WTC11 (cell line): ENCODE measurements at places on chromosomes 16 and 17. TPM values are rescaled to one million over a fixed set of nuclear protein-coding genes. Genes with fewer than 3 reads are reported as not detected.

The SKAP1 gene
- 0.30 to 0.57 TPM in 2 of 3 replicates, not detected in the other for total RNA-seq

The EFCAB3 gene
- not detected in 3 replicates for total RNA-seq

The KCNAB3 gene
- total RNA-seq: 3.2 to 6.7 TPM (median 6.5 TPM) in 3 replicates

The CHAD gene
- 0.09 TPM in 2 of 3 replicates, not detected in the other for total RNA-seq

- H3K27me3 ChIP-seq: no peaks in the 10 kb centered on the region
- no peak overlapping the region for H3K4me3 ChIP-seq
- no peaks in the 10 kb centered on the region for H3K36me3 ChIP-seq
- no peak for DNase-seq
- H3K4me1 ChIP-seq: no peaks in the 10 kb centered on the region
- H3K27ac ChIP-seq: no peak overlapping the region
Measured at GRCh38 chr16:10138881-10139280, 43.3 kb downstream of the GRIN2A start.

- no peaks in the 10 kb centered on the region for H3K27me3 ChIP-seq
- no peak for DNase-seq
- H3K4me3 ChIP-seq: no peak overlapping the region
Measured at GRCh38 chr16:29023279-29024277, 38.7 kb downstream of the LAT start.

DNA sequence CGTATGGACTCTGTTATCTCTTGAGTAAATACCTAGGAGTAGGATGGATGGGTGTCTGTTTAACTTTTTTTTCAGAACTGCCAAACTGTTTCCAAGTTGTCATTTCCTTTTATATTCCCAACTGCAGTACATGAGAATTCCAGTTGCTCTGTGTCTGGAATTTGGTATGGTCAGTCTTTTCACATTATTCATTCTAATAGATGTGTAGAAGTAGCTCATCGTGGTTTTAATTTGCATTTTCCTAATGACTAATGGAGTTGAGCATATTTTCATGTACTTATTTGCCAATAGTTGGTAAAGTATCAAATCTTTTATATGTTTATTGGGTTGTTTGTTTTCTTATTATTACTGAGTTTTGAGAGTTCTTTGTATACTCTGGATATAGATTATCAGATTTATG, 27.0 kb downstream of the MRTFB start:
- H3K4me3 ChIP-seq: no peak overlapping the region
- DNase-seq: no peak
- no peaks in the 10 kb centered on the region for H3K27me3 ChIP-seq

GRCh38 chr17:64343833-64344637, 46.6 kb downstream of the PECAM1 start:
- peaks cover 19% of the 10 kb centered on the region for H3K27me3 ChIP-seq
- H3K4me3 ChIP-seq: no peak overlapping the region
- peaks cover 6% of the 10 kb centered on the region for H3K4me1 ChIP-seq
- H3K27ac ChIP-seq: no peak overlapping the region
- DNase-seq: no peak

DNA sequence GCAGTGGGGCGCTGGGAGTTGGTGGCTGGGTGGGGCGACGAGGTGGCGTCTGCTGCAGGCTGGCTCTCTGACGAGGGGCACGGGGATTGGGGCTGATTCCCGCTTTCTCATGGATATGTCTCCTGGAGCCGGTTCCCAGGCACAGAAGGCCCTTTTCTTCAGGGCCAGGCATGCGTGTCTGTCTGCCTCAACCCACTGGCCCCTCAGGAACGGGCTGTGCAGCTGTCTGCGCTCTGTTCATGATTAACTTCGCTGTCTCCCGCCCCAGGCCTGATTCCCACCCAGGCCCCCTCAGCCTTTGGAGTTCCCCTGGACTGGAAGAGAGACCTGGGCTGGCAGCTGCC, 53.1 kb downstream of the RAP1GAP2 start:
- H3K4me3 ChIP-seq: no peak overlapping the region
- H3K36me3 ChIP-seq: no peaks in the 10 kb centered on the region
- no peaks in the 10 kb centered on the region for H3K27me3 ChIP-seq
- no peak overlapping the region for H3K27ac ChIP-seq
- peaks cover 34% of the 10 kb centered on the region for H3K4me1 ChIP-seq

- H3K36me3 ChIP-seq: peaks cover 4% of the 10 kb centered on the region
- H3K27me3 ChIP-seq: no peaks in the 10 kb centered on the region
- no peak for DNase-seq
- no peak overlapping the region for H3K4me3 ChIP-seq
- H3K4me1 ChIP-seq: peaks cover 29% of the 10 kb centered on the region
- H3K27ac ChIP-seq: no peak overlapping the region
Measured at GRCh38 chr17:32494621-32495358, 8.0 kb downstream of the CDK5R1 start.

GRCh38 chr16:84643180-84643583, 5.1 kb upstream of the KLHL36 start:
- no peak overlapping the region for H3K4me3 ChIP-seq
- DNase-seq: no peak
- peaks cover 22% of the 10 kb centered on the region for H3K4me1 ChIP-seq
- peaks cover 14% of the 10 kb centered on the region for H3K27me3 ChIP-seq
- H3K27ac ChIP-seq: no peak overlapping the region

GRCh38 chr16:5328546-5328945, 231.0 kb upstream of the EEF2KMT start:
- H3K4me3 ChIP-seq: no peak overlapping the region
- peaks cover 24% of the 10 kb centered on the region for H3K36me3 ChIP-seq
- no peak for DNase-seq
- no peaks in the 10 kb centered on the region for H3K27me3 ChIP-seq
